ENCODE measurements at places on chromosomes 3 and 15.

DNA sequence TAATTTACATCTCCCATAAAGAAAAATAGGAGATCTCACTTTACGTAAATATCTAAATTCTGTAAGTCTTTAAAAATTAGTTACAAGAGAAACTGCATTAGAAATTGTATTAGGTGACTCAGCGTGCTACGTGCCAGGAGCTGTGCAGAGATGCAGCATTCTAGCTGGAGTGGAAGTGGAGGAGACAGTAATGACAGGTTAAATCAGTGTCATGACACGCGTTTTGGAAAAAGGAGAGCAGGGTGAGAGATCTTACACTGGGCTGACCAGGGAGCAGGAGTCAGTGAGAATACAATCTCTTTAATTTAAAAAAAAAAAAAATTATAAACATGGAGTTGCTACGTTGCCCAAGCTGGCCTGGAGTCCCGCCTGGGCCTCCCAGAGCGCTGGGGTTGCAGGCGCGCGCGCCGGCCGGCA lies 635 bp downstream of the TUBGCP5 start:
- DNase-seq, result no peak

DNA sequence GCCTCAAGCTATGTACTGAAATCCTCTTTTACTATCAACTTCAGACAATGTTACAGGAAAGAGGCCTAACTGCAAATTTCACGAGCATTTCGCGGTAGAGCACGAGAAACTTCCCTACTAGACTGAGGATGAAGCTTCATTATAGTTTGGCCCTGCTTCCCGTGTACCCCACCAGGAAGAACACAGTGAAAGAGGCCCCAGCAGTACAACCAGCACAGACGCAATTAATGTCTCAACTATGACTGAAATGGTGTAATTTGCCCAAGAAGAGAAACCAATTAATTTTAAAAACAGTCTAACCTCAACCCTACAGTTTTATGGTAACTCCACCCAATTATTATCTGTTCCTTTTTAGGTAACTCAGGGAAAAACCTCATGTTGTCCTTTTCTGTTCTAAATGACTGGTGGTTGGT lies 12.1 kb downstream of the CHSY1 start:
- no peak for DNase-seq

DNA sequence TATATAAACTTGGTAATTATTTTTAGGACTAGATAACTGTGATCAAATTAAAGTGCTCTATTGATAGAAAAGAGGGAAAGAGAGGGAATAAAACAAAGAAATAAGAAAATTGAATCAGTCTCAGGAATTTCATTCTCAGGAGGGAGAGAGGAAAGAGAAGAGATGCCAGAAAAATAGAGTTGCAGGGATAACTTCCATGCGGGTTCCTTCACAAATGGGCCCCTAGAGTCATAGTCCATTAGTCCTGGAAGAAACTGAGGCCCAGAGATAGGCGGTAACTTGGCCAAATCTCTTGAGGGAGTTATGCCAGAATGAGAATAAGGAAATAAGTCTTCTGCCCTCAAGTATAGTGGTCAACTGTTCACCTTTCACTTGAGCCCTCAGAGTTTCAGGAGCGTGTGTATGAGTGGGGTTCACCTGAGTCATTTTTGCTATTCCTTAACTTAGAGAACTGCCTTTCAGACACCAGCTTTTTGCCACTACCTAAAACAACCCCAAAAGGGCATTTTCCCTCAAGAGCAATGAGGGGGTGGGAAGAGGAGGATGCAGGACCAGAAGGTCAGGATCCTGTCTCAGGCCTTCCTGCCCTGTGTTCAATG lies 192.6 kb downstream of the MEX3B start:
- DNase-seq, result no peak

- no peak for DNase-seq
Observed at GRCh38 chr3:5035113-5035512, 55.9 kb downstream of the BHLHE40 start.

- DNase-seq, result no peak
Observed at GRCh38 chr3:120168038-120168437, 73.8 kb upstream of the GSK3B start.

DNA sequence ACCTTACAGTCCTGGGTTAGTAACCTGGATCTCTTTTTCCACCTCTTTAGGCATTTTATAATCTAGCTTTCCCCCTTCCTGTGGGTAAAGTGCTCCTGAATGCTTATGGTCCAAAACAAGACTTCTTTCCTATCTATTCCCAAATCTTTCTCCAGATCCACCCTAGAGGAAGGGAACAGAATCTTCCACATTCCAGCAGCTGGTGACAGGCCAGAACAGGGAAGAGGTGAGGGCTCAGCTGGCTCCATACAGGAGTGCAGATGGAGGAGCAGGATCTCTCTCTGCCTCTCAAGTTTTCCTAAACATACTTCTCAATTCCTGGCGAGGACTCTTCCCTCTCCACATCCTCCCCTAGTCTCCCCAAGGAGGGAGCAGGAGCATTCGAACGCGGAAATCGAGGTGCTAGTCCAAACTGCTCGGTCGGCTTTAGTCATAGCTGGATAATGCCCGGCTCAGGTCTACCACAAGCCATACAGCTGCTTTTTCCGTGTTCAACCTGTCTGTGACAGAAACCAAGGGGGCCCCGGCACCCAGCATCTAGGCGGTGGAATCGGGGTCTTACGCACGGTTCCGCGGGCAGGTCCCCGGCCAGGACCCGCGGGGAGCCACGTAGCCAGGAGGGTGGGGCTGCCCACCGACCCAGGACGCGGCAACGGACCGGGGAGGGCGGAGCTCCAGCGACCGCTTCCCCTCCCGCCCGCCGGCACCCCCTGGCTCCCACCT lies 4.0 kb downstream of the RASSF1 start:
- DNase-seq, result no peak

DNA sequence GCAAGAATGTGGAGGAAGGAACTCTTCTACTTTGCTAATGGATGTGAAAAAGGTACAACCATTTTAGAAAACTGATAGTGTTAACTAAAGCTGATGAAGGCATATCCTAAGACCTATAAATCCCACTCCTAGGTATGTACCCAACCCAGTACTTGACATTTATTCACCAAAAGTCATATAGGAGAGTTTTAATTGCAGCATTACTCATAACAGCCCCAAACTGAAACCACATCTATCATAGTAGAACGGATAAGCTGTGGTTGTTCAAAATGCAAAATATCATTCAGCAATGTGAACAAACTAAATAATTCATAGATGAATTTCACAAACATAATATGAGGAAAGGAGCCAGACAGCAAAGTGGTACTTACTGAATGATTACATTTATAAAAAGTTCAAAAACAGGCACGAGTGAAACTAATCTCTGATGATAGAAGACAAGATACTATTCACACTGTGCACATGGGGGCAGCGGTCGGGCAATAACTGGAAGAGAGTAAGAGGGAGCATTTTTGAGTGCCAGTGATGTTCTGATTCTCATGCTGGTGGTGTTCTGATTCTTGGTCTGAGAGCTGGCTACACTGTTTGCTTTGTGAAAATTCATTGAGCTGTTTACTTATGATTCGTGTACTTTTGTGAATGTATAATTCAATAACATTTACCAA lies 34.3 kb downstream of the GOLIM4 start:
- no peak for DNase-seq

GRCh38 chr3:154180836-154181691 lies 59.9 kb downstream of the ARHGEF26 start:
- no peak for DNase-seq

DNA sequence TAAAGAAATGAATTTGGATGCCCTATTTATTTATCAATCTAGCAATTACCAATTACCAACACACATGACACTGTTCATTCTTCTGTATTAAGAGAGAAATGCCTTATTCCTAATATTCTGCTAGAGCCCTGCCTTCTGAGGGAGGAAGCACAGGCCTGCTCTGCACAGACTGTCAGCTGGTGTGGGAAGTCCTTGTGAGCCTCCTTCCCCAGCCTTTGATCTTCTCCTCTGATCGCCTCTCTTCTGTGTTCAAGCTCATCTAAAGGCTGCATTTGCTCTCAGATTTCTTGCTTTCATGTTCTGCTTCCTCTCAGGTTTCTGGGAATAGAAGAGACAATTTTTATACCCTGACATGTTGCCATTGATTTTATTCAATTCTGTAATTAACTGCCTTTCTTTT lies 290.6 kb upstream of the UMPS start:
- no peak for DNase-seq

- no peak for DNase-seq
Observed at GRCh38 chr15:47301481-47301880, 415.8 kb upstream of the SEMA6D start.

GRCh38 chr3:171704002-171704401 lies 106.3 kb downstream of the PLD1 start:
- DNase-seq, result no peak

DNA sequence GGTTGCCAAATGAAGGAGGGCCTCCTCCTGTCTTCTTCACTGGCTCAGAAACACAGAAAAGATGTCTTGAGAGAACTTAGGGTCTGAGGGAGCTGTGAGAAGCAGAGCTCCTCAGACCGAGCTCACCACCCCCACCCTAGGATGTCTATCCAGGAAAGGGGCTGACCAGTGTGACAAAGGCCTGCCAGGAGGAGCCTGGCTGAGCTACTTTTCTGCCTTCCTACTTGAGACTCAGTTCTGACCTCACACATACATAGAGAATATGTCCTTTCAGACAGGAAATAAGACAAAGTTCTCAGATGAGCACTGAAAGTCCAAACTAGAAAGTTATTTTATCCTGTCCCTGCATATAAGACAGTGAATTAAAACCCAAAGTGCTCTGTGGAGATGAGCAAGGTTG lies 54.5 kb downstream of the KIF9 start:
- DNase-seq, result no peak

DNA sequence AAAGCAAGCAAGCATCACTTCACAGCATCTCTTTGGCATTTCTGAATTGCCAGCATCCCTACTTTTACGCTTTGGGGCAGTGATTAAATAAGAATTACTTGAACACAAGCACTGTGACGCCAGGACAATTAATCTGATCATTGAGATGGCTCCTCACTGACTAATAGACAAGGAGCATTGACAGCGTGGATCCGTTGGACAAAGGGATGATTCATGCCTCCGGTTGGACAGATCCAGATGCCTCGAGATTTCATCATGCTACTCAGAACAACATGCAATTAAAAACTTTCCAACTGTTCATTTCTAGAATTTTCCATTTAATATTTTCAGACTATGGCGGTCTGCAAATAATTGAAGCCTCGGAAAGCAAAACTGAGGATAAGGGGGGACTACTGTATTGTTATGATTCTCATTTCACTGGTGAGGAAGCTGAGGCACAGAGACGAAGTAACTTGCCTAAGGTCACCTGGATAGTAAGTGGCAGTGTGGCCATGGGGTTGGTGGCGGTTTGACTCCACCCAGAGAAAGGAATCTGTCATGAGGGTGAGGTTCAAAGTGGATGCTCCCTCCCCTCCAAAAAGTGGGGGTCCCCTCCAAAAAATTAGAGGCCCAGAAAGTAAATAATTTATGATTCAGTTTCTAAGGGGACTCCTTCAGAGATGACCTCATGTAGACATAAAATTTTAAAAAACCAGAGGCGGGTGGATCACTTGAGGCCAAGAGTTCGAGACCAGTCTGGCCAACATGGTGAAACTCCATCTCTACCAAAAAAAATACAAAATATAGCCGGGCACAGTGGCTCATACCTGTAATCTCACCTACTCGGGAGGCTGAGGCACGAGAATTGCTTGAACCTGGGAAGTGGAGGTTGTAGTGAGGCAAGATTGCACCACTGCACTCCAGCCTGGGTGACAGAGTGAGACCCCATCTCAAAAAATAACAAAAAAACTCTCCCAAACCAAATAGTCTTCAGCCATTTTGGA lies 12.3 kb upstream of the PGPEP1L start:
- DNase-seq, result no peak

- no peak for DNase-seq
Observed at GRCh38 chr15:27730868-27731267, 368.2 kb downstream of the OCA2 start.

DNA sequence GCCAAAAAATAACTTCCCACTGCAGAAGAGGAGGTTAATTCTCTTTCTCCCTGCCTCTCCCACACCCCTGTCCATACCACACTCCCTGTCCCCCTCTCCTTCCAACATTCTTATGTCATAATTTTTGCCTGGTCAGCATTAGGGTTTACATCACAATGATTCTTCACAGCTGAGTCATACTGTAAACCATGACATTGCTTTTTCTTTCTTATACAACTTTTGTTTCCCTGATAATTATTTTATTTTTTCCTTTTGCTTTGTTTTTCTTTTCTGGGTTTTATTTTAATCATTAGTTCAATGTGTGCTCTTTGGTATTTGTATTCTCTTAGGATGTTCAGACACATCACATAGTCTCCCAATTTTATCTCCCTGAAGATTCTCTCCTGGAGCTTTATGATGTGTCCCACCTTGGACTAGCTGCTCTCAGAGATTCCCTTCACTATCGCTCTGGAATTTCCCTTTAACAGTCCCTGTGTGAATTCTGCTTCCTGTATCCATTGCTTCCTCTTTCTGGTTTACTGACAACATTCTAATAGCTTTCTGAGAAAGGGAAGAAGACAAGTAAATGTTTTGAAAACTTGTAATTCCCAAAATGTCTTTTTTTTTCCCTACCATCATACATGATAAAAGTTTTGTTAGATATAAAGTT lies 70.7 kb downstream of the SOX2 start:
- no peak for DNase-seq

- DNase-seq, result no peak
Observed at GRCh38 chr3:144312702-144313101, 341.1 kb downstream of the DIPK2A start.

GRCh38 chr15:26867200-26868007 lies 542 bp downstream of the GABRA5 start:
- peak; percentile 71 for DNase-seq

DNA sequence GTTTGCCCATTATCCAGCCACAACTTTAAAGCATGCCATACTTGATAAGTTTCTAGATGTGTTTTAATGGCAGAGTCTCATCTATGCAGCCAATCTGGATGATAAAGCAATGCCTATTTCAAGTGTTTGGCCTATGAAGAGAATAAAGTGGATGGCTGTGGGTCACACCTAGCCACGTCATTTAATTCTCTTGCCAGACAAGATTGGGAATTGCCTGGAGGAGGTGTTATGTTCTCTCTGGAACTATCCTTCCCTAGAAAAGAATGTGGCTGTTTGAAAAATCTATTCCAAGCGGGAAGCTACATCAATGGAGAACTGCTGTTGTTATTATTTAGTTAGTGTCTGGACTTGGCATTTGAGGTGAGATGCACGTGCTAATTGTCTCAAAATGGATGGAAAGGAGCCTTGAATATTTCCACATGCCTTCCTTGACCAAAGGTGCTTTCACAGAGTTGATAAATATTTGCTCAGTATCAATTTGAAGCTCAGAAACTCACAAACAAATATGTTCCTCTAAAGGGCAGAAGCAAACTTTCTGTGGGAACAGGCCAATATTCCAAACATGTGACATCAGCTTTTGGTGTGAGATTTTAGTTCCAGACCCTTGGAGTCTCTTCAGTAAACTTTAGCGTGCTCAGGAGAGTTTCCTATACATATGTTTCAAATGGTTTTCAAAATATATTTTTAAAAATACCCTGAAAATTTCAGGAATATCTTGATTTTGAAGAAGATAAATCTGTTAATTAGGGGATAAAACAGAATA lies 510.6 kb upstream of the SGO1 start:
- no peak for DNase-seq

GRCh38 chr3:179961071-179961702 lies 75.5 kb downstream of the PEX5L start:
- no peak for DNase-seq

GRCh38 chr15:61701455-61701854 lies 358.8 kb downstream of the VPS13C start:
- no peak for DNase-seq
